ENCODE measurements at places on chromosomes 1 and 21. TPM values are rescaled to one million over a fixed set of nuclear protein-coding genes. Genes with fewer than 3 reads are reported as not detected.

The CCDC185 gene
- not detected for total RNA-seq

The LEPR gene
- total RNA-seq, result 1.9 TPM

The PDPN gene
- not detected for total RNA-seq

The PRRX1 gene
- total RNA-seq, result not detected

The AIM2 gene
- total RNA-seq, result 12.1 TPM

The NIPAL3 gene
- total RNA-seq, result 33.0 TPM

The RHCE gene
- total RNA-seq, result 0.41 TPM

The PRAMEF8 gene
- total RNA-seq, result not detected

The KAZN gene
- total RNA-seq, result 0.91 TPM

The NUF2 gene
- 57.3 TPM for total RNA-seq

The CFAP141 gene
- 0.50 TPM for total RNA-seq

The LCE1A gene
- total RNA-seq, result not detected

The HTR6 gene
- not detected for total RNA-seq

The S100A7 gene
- not detected for total RNA-seq

The ZSCAN20 gene
- 3.1 TPM for total RNA-seq

The NKAIN1 gene
- not detected for total RNA-seq

The FCRL1 gene
- total RNA-seq, result 0.09 TPM

The EVA1C gene
- total RNA-seq, result 3.2 TPM

The CAMK1G gene
- total RNA-seq, result not detected

The GSTM1 gene
- total RNA-seq, result 97.0 TPM

The DNM3 gene
- total RNA-seq, result 1.5 TPM

The PATJ gene
- 5.2 TPM for total RNA-seq

The LPAR3 gene
- total RNA-seq, result 0.09 TPM

The FMO4 gene
- total RNA-seq, result 1.3 TPM

The ROR1 gene
- total RNA-seq, result 0.05 TPM

The SPATA1 gene
- 1.0 TPM for total RNA-seq

The NES gene
- total RNA-seq, result not detected

The MIXL1 gene
- total RNA-seq, result not detected

The S100A7A gene
- total RNA-seq, result not detected

The GOLT1A gene
- not detected for total RNA-seq

The BTBD8 gene
- total RNA-seq, result 1.5 TPM

The STX12 gene
- total RNA-seq, result 24.5 TPM

The F5 gene
- total RNA-seq, result 9.1 TPM

The NCAM2 gene
- 0.02 TPM for total RNA-seq

The DISP1 gene
- total RNA-seq, result 1.2 TPM

The SPOCD1 gene
- total RNA-seq, result not detected

The RALGPS2 gene
- 3.3 TPM for total RNA-seq

The KANK4 gene
- not detected for total RNA-seq

The NR1I3 gene
- total RNA-seq, result not detected

The AMY1A gene
- not detected for total RNA-seq

The SH2D2A gene
- total RNA-seq, result 94.7 TPM

The VANGL2 gene
- not detected for total RNA-seq

The DNASE2B gene
- total RNA-seq, result not detected

The CFAP107 gene
- total RNA-seq, result not detected

The DDAH1 gene
- 0.05 TPM for total RNA-seq

The LRRC47 gene
- total RNA-seq, result 40.4 TPM

The DMRTA2 gene
- not detected for total RNA-seq

The RGS8 gene
- total RNA-seq, result not detected

The MOV10 gene
- total RNA-seq, result 78.4 TPM

The TMEM52 gene
- not detected for total RNA-seq
